HCT116 (cell line): ENCODE measurements at places on chromosomes 7 and 10.
A peak's percentile ranks its signal among the peaks of the same experiment; 100 is the strongest.

DNA sequence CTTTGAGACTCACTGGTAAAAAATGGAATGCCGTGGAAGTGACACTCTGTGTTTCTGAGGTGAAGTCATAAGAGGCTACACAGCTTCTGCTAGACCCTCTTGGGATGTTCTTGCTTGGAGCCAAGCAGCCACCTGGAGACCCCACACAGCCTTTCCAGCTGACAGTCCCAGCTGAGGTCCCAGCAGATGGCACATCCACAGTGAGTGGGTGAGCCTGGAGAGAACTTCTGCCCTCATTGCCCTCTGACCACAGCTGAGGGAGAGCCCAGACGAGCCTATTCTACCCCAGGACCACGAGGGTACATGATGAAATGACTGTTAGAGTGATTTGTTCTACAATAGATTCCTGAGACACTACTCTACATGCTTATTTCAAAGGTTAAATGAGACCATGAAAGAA is 44.3 kb downstream of the CXCL12 start:
- no peak overlapping the region for H3K4me3 ChIP-seq
- no peaks in the 10 kb centered on the region for H3K36me3 ChIP-seq
- no peaks in the 10 kb centered on the region for H3K4me1 ChIP-seq
- H3K27ac ChIP-seq = no peak overlapping the region

GRCh38 chr10:80462981-80463741 is 9.1 kb downstream of the TSPAN14 start:
- H3K4me1 ChIP-seq = peaks cover 99% of the 10 kb centered on the region
- no peak for DNase-seq
- no peaks in the 10 kb centered on the region for H3K27me3 ChIP-seq

- DNase-seq = no peak
- no peaks in the 10 kb centered on the region for H3K4me1 ChIP-seq
- H3K4me3 ChIP-seq = no peak overlapping the region
- H3K36me3 ChIP-seq = no peaks in the 10 kb centered on the region
- H3K27me3 ChIP-seq = no peaks in the 10 kb centered on the region
Measured at GRCh38 chr10:87646935-87647334, 12.7 kb upstream of the PAPSS2 start.

GRCh38 chr7:2146676-2147472 is 85.9 kb downstream of the MAD1L1 start:
- H3K4me3 ChIP-seq = no peak overlapping the region
- no peak overlapping the region for H3K27ac ChIP-seq
- DNase-seq = no peak
- H3K4me1 ChIP-seq = no peaks in the 10 kb centered on the region

DNA sequence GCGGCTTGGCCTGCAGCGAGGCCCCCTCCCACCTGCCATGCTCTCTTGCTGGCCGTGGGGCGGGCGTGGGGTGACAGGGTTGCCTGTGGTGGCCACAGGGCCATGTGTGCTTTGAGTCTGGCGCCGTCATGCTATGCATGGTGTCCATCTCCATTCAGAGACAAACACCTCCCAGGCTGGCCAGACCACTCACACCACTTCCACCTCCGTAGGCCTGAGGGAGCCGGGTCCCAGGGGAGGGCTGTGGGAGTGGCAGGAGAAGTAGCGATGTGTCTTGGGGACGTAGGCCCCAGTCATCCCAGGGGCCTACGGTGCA is 65.5 kb downstream of the DNAJB6 start:
- H3K27ac ChIP-seq = no peak overlapping the region
- no peak overlapping the region for H3K4me3 ChIP-seq
- no peak for DNase-seq
- H3K4me1 ChIP-seq = no peaks in the 10 kb centered on the region
- H3K36me3 ChIP-seq = no peaks in the 10 kb centered on the region
- H3K27me3 ChIP-seq = no peaks in the 10 kb centered on the region

- H3K4me1 ChIP-seq = no peaks in the 10 kb centered on the region
- peaks cover 15% of the 10 kb centered on the region for H3K36me3 ChIP-seq
Measured at GRCh38 chr7:99489235-99489634, 10.8 kb downstream of the ZNF394 start.

GRCh38 chr7:35969066-35969465 is 168.2 kb downstream of the SEPTIN7 start:
- H3K36me3 ChIP-seq = no peaks in the 10 kb centered on the region
- H3K4me3 ChIP-seq = no peak overlapping the region
- DNase-seq = no peak

DNA sequence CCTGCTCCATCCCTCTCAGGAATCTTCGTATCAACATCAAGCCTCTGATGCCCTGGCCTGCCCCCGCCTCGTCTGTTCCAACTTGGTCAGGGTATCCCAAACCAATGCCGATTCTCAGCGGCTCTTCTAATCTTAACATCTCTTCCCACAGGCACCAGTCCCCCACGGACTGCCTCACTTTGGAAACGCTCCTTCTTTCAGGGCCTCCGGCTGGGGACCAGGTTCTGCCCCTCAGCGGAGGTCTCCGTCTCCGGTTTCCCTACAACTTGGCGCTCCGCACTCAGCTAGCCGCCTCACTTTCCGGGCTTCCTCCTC is 488 bp downstream of the ABCF2 start:
- no peak for DNase-seq
- peaks cover 22% of the 10 kb centered on the region for H3K4me1 ChIP-seq
- no peaks in the 10 kb centered on the region for H3K27me3 ChIP-seq
- H3K4me3 ChIP-seq = peak overlapping the region; percentile 83
- H3K27ac ChIP-seq = peak overlapping the region; percentile 66

GRCh38 chr10:50614444-50615137 is 9.2 kb downstream of the SGMS1 start:
- peak; percentile 37 for DNase-seq
- H3K27me3 ChIP-seq = no peaks in the 10 kb centered on the region
- H3K36me3 ChIP-seq = no peaks in the 10 kb centered on the region
- H3K4me1 ChIP-seq = peaks cover 14% of the 10 kb centered on the region

DNA sequence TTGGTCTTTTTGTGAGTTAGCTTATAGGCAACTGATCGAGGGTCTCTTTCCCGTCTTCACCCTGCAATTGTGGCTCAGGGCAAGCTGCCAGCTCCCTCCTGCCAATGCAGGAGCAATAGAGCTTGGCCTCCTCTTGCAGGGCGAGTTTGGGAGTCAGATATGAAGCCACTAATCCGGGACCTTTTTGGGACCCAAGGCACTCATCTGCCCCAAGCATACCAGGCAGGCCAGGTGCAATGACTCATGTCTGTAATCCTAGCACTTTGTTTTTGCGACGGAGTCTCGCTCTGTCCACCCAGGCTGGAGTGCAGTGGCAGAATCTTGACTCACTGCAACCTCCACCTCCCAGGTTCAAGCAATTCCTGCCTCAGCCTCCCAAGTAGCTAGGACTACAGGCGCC is 21.1 kb downstream of the LIMK1 start:
- H3K4me1 ChIP-seq = peaks cover 26% of the 10 kb centered on the region
- peak; percentile 68 for DNase-seq
- H3K4me3 ChIP-seq = no peak overlapping the region

DNA sequence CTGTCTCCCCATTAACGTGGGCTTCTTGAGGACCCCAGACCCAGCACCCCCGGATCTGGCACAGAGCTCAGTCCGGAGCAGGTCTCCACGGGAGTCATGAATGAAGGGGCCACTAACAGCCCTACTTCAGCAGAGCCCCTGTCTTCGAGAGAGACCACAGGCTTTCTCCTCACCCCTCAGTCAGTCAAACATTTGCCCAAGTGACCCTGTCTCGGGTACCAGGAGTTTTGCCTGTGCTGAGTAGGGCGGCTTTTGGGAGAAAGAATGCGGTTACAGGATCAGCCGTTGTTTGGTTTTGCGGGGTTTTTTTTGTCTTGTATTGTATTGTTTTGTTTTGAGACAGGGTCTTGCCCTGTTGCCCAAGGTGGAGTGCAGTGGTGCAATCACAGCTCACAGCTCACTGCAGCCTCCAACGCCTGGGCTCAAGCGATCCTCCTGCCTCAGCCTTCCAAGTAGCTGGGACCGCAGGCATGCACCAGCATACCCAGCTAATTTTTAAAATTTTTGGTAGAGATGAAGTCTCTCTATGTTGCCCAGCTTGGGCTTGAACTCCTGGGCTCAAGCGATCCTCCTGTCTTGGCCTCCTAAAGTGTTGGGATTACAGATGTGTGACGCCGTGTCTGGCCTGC is 16.5 kb downstream of the ADAP1 start:
- H3K4me3 ChIP-seq = no peak overlapping the region
- H3K4me1 ChIP-seq = peaks cover 18% of the 10 kb centered on the region
- H3K27ac ChIP-seq = no peak overlapping the region
- 0 out of 2 replicates have a peak, but pooled peaks cover 1% of the 10 kb centered on the region for H3K27me3 ChIP-seq
- no peak for DNase-seq

GRCh38 chr10:87523731-87524130 is 19.0 kb downstream of the MINPP1 start:
- H3K27me3 ChIP-seq = no peaks in the 10 kb centered on the region
- no peaks in the 10 kb centered on the region for H3K4me1 ChIP-seq
- H3K4me3 ChIP-seq = no peak overlapping the region
- peaks cover 7% of the 10 kb centered on the region; the same call in 1 of the 2 replicates for H3K36me3 ChIP-seq
- no peak overlapping the region for H3K27ac ChIP-seq
- DNase-seq = no peak

GRCh38 chr7:79452495-79453265 is 787 bp downstream of the MAGI2 start:
- no peaks in the 10 kb centered on the region for H3K27me3 ChIP-seq
- H3K4me1 ChIP-seq = no peaks in the 10 kb centered on the region
- no peaks in the 10 kb centered on the region for H3K36me3 ChIP-seq
- H3K27ac ChIP-seq = no peak overlapping the region
- no peak overlapping the region for H3K4me3 ChIP-seq

DNA sequence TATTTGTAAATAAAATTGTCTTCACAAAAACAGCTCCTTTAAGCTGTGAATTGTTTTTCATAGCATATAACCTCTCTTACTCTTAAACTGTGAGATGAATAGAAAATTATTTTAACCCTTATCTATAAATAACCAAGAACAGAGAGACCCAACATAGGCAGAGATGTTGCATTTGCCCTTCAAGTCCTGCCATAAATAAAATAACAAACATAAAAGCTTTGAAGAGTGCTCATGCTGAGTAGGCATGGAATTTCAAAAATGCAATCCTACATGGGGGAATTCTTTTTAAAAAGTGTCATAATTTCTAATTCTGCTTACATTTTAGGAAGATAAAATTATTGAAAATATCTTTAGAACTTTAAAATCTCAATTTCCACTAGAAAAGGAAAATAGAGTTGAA is 124.1 kb upstream of the FERD3L start:
- no peaks in the 10 kb centered on the region for H3K36me3 ChIP-seq
- no peak for DNase-seq
- no peaks in the 10 kb centered on the region for H3K27me3 ChIP-seq
- no peak overlapping the region for H3K27ac ChIP-seq

DNA sequence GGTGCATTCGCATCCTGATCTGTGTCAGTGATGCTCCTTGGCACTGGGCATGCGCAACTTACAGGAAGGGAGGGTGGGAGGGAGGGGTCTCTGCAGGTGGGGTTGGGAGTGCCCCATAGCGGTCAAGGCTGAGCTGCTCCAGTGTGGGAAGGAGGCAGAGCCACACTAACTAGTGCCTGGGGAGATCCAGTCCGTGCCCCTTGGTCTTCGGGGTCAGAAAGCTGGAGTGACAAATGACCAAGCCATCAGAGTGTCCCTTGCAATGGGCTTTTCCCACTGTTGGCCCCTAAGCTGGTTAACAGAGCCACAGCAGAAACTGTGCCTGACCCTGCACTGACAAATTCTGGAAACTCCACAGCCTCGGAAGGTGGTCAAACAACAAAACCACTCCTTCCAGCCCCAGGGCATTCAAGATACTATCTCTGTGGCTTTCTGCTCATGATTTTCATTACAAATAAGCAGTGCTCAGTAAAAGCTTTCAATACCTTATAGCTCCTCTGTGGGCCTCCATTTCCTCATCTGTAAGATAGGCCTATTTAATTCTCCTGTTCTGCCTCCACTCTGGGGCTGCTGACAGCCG is 138.1 kb upstream of the UNC5B start:
- H3K4me1 ChIP-seq = peaks cover under 1% of the 10 kb centered on the region; the same call in 1 of the 2 replicates
- no peak overlapping the region for H3K4me3 ChIP-seq
- H3K27ac ChIP-seq = no peak overlapping the region
- 0 out of 2 replicates have a peak, but pooled peaks cover 5% of the 10 kb centered on the region for H3K27me3 ChIP-seq

- H3K36me3 ChIP-seq = no peaks in the 10 kb centered on the region
- H3K4me3 ChIP-seq = no peak overlapping the region
- H3K4me1 ChIP-seq = no peaks in the 10 kb centered on the region
- peaks cover 5% of the 10 kb centered on the region; the same call in 1 of the 2 replicates for H3K27me3 ChIP-seq
Measured at GRCh38 chr10:28768227-28768626, 90.9 kb downstream of the BAMBI start.

GRCh38 chr10:22271786-22272185 is 44.4 kb upstream of the COMMD3 start:
- no peak overlapping the region for H3K4me3 ChIP-seq
- H3K27ac ChIP-seq = no peak overlapping the region

DNA sequence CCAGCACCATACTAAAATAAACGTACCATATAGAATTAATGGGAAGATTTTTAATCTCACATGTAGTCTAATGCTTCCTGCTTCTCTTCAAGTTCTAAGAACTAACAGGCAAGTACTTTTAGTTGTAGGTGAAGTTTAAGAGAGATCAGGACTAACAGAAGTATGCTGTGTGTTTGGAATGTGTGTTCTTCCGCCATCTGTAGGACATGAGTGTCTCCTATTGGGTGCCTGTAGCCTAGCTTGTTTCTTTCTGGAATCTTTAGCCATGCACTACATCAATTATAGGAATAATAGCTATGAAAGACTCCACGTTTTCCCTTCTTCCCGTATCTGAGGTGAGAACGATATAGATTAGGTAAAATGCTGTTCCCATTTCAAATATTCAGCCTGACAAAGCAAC is 140.2 kb upstream of the AHR start:
- no peaks in the 10 kb centered on the region for H3K4me1 ChIP-seq
- no peak for DNase-seq
- no peaks in the 10 kb centered on the region for H3K36me3 ChIP-seq
- no peak overlapping the region for H3K27ac ChIP-seq

- H3K27ac ChIP-seq = no peak overlapping the region
- H3K4me3 ChIP-seq = no peak overlapping the region
- no peak for DNase-seq
- no peaks in the 10 kb centered on the region for H3K36me3 ChIP-seq
- no peaks in the 10 kb centered on the region; the same call in 1 of the 2 replicates for H3K4me1 ChIP-seq
- H3K27me3 ChIP-seq = no peaks in the 10 kb centered on the region
Measured at GRCh38 chr10:100567826-100568225, 32.1 kb downstream of the HIF1AN start.

DNA sequence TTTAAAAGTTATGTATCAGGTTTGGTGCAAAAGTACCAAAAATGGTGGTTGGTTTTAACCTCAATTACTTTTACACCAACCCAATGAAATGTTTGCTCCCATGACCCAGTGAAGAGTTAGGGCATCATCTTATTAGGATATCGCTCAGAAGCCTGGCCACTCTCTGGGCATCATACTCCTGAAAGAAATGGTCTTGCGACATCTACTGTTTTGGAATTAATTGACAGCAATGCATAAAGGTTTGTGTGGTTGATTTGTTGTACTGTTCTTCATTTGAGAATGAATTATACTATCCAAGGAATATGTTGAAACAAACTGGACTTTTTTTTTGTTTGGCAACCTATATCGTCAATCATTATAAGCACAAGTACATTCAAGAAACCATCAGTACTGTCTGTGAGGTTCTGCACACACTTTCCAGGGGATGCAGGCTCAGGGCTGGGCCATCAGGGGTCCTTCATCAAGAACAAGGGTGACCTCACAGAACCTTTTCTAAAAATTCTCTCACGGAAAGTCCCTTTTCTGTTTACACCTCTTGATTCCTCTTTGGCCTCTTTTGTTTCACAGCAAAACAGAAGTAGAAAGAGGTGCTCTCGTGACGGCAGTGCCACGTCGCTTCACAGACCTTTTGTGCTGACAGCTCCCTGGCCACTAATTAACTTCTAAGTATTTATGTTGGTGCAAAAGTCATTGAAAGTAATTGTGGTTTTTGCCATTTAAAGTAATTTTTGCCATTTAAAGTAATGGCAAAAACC is 117.2 kb upstream of the KLF6 start:
- H3K36me3 ChIP-seq = no peaks in the 10 kb centered on the region
- no peaks in the 10 kb centered on the region for H3K27me3 ChIP-seq
- DNase-seq = no peak
- no peak overlapping the region for H3K27ac ChIP-seq
- no peak overlapping the region for H3K4me3 ChIP-seq
